SIG-M5 (cell line): ENCODE measurements at places on chromosomes 7 and 10.
A peak's percentile ranks its signal among the peaks of the same experiment; 100 is the strongest.

GRCh38 chr7:79774150-79774549 is 320.7 kb upstream of the MAGI2 start:
- DNase-seq: no peak

- DNase-seq: no peak
Observed at GRCh38 chr7:135575296-135575695, 17.6 kb downstream of the NUP205 start.

DNA sequence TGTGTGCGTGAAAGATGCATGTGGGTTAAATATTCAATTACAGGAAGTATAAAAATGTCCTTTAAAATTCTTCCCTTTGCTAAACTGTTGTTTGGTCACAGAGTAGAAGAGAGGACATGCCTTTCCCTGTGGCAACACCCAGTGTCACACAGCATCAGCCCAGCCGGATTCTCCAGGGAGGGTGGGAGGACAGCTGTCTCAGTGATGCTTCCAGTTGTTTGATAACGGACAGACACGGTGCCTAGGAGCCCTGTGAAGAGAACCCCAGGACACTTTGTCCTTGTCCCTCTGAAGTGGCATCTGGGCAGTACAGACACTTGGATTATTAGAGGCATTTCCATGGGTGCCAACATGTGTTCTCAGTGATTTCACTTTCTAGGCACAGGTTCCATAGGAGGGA is 306.6 kb upstream of the LRGUK start:
- no peak for DNase-seq

GRCh38 chr10:11505639-11506038 is 105.8 kb downstream of the USP6NL start:
- no peak for DNase-seq

- no peak for DNase-seq
Observed at GRCh38 chr10:947051-947450, 15.5 kb upstream of the LARP4B start.

DNA sequence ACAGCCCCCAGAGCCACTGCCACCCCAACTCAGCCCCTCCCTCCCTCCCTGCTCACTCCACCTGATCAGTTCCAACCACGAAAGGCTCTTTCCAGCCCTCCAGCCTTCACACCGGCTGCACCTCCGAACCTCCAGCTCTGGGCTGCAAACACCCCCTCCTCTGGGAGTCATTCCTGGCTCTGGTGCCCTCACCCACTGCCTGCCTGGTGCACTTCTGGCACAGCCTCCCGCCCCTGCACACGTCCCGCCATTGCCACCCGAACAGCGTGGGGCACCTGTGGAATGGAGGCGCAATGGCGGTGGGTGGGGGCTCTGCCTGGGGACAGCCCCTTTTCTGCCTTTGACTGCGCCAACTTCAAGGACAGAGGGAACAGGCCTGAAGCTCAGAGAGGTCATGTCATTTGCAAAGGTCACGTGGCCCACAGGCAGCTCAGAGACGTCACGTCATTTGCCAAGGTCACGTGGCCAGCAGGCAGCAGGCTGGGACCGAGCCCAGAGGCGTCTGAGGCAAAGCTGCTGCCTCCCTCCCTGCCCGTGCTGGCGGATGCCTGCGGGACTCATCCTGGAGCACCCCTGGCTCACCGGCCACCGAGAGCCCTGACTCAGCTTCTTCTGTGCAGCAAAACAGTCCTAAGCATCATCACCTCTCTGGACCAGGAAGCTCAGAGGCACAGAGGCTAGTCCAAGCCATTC is 76.0 kb upstream of the DNAAF5 start:
- DNase-seq: no peak

DNA sequence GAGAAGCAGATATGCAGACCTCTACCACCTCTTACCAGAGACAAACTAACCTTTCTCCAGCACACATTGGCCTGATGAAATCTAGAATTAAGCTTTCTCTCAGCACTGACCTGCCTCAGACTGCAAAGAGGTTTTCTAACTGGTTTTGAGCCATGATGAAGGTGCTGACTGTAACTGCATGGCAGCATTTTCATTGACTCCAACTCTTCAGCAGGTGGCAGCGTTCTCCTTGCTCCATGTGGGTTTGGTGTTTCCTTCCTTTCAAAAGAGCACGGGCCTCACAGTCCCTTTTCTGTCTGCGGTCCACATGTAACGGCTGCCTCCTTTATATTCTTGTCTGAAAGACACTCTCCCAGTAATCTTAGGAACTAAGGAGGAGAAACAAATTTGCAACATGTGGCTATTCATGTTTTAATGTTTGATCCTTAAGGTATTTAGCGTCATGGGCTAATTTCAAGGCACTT is 12.6 kb downstream of the KLLN start:
- DNase-seq: no peak

DNA sequence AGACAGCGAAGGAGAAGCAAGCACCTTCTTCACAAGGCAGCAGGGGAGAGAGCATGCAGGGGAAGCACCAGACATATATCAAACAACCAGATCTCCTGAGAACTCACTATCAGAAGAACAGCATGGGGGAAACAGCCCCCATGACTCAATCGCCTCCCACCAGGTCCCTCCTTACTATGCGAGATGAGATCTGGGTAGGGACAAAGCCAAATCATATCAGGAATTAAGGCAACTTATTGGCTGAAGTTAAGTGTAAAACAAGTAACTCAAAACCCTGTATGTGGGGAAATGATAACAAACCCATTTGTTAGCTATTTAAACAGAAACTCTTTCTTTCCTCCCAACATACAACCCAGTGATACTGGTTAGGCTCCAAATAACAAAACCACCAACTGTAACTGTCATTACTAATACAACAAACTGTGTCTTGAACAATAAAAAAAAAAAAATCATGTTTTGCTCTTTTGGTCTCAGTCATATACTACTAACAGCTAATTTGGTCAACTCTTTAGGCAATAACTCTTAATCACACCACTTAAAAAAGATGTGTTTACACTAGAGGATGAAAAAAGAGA is 57.8 kb downstream of the MINDY3 start:
- no peak for DNase-seq

DNA sequence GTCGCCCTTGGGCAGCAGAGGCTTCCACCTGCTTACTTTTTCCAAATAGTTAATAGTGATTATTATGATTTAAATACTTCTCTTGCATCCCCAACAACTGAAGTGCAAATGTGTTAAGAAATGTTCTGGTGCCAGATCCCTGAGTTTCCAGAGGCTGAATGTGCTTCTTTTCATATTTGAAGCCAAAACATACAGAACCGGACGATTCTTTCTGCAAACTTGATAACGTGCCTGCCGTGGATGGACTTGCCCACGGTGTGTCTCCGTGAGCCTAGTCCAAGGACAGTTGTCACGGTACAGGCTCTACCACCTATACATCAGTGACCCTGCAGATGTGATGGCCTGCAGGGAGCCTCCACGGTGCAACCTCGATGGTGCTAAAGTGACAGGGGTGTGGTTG is 198.6 kb upstream of the LYZL2 start:
- no peak for DNase-seq

DNA sequence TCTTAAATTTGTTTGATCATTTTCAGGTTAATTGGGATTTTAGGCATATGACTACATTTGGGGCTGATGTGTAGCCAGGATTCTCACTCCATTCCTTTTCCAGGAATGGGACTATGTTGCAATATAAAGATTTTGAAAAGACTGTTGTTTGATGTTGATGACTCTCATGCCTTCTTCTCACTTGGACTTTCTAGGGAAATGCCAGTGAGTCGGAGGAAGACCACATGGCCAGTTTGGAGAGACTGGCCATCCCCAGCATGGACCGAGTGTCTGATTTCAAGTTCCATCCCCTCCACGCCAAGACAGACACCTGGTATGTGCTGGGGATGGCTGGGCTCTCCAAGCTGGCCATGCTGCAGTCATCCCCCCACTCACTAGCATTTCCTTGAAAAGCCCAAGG is 5.5 kb downstream of the IGFBP3 start:
- no peak for DNase-seq

- DNase-seq: no peak
Observed at GRCh38 chr7:122055073-122055472, 89.0 kb downstream of the AASS start.

- DNase-seq: no peak
Observed at GRCh38 chr10:33421789-33422462, 87.5 kb upstream of the NRP1 start.

- peak; percentile 43 for DNase-seq
Observed at GRCh38 chr7:17058568-17058967, 176.8 kb upstream of the AGR3 start.

- no peak for DNase-seq
Observed at GRCh38 chr7:139777133-139777891, 486 bp downstream of the HIPK2 start.

DNA sequence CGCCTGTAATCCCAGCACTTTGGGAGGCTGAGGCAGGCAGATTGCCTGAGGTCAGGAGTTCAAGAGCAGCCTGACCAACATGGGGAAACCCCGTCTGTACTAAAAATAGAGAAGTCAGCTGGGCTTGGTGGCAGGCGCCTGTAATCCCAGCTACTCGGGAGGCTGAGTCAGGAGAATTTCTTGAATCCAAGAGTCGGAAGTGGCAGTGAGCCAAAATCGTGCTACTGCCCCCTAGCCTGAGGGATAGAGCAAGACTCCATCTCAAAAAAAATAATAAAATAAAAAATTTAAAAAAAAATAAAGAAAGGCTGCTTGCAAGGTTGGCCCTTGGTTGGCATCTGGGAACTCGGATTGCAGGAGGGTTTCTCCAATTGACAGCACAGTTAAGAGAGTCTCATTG is 221.6 kb downstream of the DGKI start:
- no peak for DNase-seq

GRCh38 chr7:51134013-51134441 is 182.6 kb downstream of the COBL start:
- DNase-seq: no peak

DNA sequence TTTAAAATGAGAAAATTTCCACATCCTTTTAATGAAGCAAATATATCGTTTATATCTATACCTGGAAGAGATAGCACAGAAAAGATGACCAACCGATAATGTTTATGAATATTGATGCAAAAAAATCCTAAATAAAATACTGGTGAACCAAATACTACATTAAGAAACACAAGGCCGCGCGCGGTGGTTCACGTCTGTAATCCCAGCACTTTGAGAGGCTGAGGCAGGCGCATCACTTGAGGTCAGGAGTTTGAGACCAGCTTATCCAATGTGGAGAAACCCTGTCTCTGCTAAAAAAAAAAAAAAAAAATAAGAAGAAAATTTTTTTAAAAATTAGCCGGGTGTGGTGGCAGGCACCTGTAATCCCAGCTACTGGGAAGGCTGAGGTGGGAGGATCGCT is 25.8 kb downstream of the SHH start:
- no peak for DNase-seq
